ENCODE measurements at places on chromosomes 11 and 22. TPM values are rescaled to one million over a fixed set of nuclear protein-coding genes. Genes with fewer than 3 reads are reported as not detected.

Gene IL18BP
- total RNA-seq, result 2.0 TPM

Gene HMBS
- 16.0 TPM for total RNA-seq

Gene CLDN5
- 1.1 TPM for total RNA-seq

Gene ANKRD49
- 14.9 TPM for total RNA-seq

Gene TEX54
- not detected for total RNA-seq

Gene PARVG
- not detected for total RNA-seq

Gene XNDC1N
- 10.1 TPM for total RNA-seq

Gene SCN3B
- total RNA-seq, result under 0.01 TPM

Gene RAB1B
- 83.9 TPM for total RNA-seq

Gene MIAT
- 1.5 TPM for total RNA-seq

Gene TM7SF2
- 49.4 TPM for total RNA-seq

Gene CASP4
- 139 TPM for total RNA-seq

Gene TNKS1BP1
- total RNA-seq, result 90.4 TPM

Gene MRGPRE
- total RNA-seq, result not detected

Gene OR5B21
- total RNA-seq, result not detected

Gene TRIM51
- total RNA-seq, result not detected

Gene SMTNL1
- not detected for total RNA-seq

Gene SLC22A25
- total RNA-seq, result not detected

Gene TRIM6
- 6.5 TPM for total RNA-seq

Gene CALCA
- total RNA-seq, result not detected

All from uterine smooth muscle cell (primary cell).